Kidney (tissue), 22 donors: ENCODE measurements at places on chromosomes 1 and 21. TPM values are rescaled to one million over a fixed set of nuclear protein-coding genes. Genes with fewer than 3 reads are reported as not detected.

Gene PTPRF
- total RNA-seq = 197 TPM

Gene CD58
- 36.6 TPM for total RNA-seq

GRCh38 chr1:157119008-157119407 is 19.2 kb downstream of the ETV3 start:
- H3K4me3 ChIP-seq = no peak overlapping the region
- no peaks in the 10 kb centered on the region for H3K36me3 ChIP-seq
- no peaks in the 10 kb centered on the region for H3K4me1 ChIP-seq
- no peaks in the 10 kb centered on the region for H3K27me3 ChIP-seq
- H3K27ac ChIP-seq = no peak overlapping the region
- DNase-seq = no peak

- H3K27me3 ChIP-seq = no peaks in the 10 kb centered on the region
- H3K27ac ChIP-seq = no peak overlapping the region
- peaks cover 5% of the 10 kb centered on the region for H3K4me1 ChIP-seq
- peak overlapping the region; percentile 74 for H3K4me3 ChIP-seq
- DNase-seq = no peak
Observed at GRCh38 chr1:222618880-222619596, 1.1 kb downstream of the MIA3 start.

Gene ANGPTL3
- 0.41 TPM for total RNA-seq

GRCh38 chr1:204988196-204988595 is 54.8 kb upstream of the CNTN2 start:
- no peak for DNase-seq
- H3K36me3 ChIP-seq = peaks cover under 1% of the 10 kb centered on the region
- no peak overlapping the region for H3K4me3 ChIP-seq
- no peaks in the 10 kb centered on the region for H3K4me1 ChIP-seq

GRCh38 chr21:21996891-21997290 is 998.7 kb downstream of the NCAM2 start:
- no peak overlapping the region for H3K4me3 ChIP-seq
- H3K36me3 ChIP-seq = no peaks in the 10 kb centered on the region
- H3K4me1 ChIP-seq = no peaks in the 10 kb centered on the region
- H3K27ac ChIP-seq = no peak overlapping the region

- peaks cover 3% of the 10 kb centered on the region for H3K36me3 ChIP-seq
- no peak for DNase-seq
- no peak overlapping the region for H3K27ac ChIP-seq
- no peaks in the 10 kb centered on the region for H3K4me1 ChIP-seq
- no peak overlapping the region for H3K4me3 ChIP-seq
- no peaks in the 10 kb centered on the region for H3K27me3 ChIP-seq
Observed at GRCh38 chr1:16462773-16463330, 22.3 kb downstream of the NECAP2 start.

DNA sequence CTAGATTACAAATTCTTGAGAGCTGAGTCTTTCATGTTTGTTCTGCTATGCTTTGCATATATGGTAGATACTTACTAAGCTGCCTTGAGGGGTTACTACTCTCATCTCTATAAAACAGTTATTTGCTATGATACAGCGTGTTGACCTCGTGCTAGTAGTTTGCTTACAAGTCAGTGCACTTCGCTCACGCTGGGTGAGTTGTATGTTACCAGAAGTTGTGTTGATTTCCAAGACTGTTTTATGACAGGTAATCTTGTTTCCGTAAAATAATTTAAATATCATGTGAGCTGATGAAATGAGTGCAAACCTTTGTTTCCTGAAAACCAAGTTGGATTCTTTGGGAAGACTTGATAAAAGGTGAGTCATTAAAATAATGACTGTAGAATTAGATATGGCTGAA is 7.3 kb downstream of the MRPS6 start:
- peaks cover 29% of the 10 kb centered on the region for H3K4me1 ChIP-seq
- H3K27me3 ChIP-seq = no peaks in the 10 kb centered on the region
- H3K27ac ChIP-seq = no peak overlapping the region
- H3K4me3 ChIP-seq = no peak overlapping the region
- no peaks in the 10 kb centered on the region for H3K36me3 ChIP-seq

Gene HJV
- not detected for total RNA-seq

Gene CD2
- total RNA-seq = 12.1 TPM

Gene SPATA45
- total RNA-seq = 0.57 TPM

- no peaks in the 10 kb centered on the region for H3K36me3 ChIP-seq
- H3K4me3 ChIP-seq = no peak overlapping the region
- no peak for DNase-seq
- no peak overlapping the region for H3K27ac ChIP-seq
- H3K4me1 ChIP-seq = peaks cover 9% of the 10 kb centered on the region
- no peaks in the 10 kb centered on the region for H3K27me3 ChIP-seq
Observed at GRCh38 chr1:62722796-62723195, 34.6 kb upstream of the DOCK7 start.

DNA sequence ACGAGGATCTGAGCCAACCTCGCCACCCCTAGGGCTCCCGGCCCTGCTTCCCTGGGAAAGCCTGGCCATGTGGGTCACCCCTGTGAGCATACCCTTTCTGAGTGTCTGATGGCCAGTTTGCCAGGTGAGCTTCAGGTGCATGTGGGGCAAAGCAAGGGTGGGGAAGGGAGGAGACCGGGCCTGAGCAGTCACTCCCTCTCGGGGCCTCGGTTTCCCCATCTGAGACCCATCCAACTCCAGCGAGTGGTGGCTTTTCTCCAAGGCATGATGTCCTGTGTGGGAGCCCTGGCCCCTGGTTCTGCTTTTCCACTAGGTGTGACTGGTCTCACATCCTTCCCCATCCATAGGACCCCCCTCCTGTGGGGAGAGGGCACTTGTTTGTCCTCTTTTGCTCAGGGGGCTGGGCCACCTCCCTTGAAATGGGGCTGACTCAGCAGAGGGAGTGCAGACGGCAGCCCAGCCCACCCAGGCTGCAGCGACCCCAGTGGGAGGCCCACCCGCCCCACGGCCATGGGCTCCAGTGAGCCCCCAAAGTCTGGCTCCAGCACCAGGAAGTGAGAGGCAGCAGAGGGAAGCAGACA is 1.7 kb upstream of the WNT9A start:
- no peaks in the 10 kb centered on the region for H3K27me3 ChIP-seq
- no peak overlapping the region for H3K4me3 ChIP-seq
- DNase-seq = no peak
- peaks cover 6% of the 10 kb centered on the region for H3K4me1 ChIP-seq
- H3K27ac ChIP-seq = no peak overlapping the region

Gene RTCA
- 30.8 TPM for total RNA-seq

- H3K4me1 ChIP-seq = peaks cover 46% of the 10 kb centered on the region
- no peaks in the 10 kb centered on the region for H3K27me3 ChIP-seq
- peak overlapping the region; percentile 97 for H3K27ac ChIP-seq
Observed at GRCh38 chr1:43975249-43975961, 645 bp downstream of the ATP6V0B start.

GRCh38 chr1:45584351-45585109 is 689 bp downstream of the NASP start:
- H3K27ac ChIP-seq = peak overlapping the region; percentile 91
- DNase-seq = peak; percentile 96
- no peaks in the 10 kb centered on the region for H3K27me3 ChIP-seq
- peaks cover 6% of the 10 kb centered on the region for H3K4me1 ChIP-seq
- H3K4me3 ChIP-seq = peak overlapping the region; percentile 99

GRCh38 chr1:43285269-43285990 is at the start of gene C1orf210:
Gene C1orf210, minus strand, starts transcription at chr1:43285581. Its CDS starts 2,311 bp downstream, at chr1:43283270.
- H3K4me3 ChIP-seq = peak within 1 kb of the TSS; percentile 63
- H3K27me3 ChIP-seq = no peaks in the 10 kb centered on the region
- H3K4me1 ChIP-seq = peaks cover 9% of the 10 kb centered on the region
- H3K36me3 ChIP-seq = no peaks in the 10 kb centered on the region
- peak; percentile 90 for DNase-seq

Gene OR2T29
- total RNA-seq = not detected

Gene LDLRAD2
- 0.79 TPM for total RNA-seq

DNA sequence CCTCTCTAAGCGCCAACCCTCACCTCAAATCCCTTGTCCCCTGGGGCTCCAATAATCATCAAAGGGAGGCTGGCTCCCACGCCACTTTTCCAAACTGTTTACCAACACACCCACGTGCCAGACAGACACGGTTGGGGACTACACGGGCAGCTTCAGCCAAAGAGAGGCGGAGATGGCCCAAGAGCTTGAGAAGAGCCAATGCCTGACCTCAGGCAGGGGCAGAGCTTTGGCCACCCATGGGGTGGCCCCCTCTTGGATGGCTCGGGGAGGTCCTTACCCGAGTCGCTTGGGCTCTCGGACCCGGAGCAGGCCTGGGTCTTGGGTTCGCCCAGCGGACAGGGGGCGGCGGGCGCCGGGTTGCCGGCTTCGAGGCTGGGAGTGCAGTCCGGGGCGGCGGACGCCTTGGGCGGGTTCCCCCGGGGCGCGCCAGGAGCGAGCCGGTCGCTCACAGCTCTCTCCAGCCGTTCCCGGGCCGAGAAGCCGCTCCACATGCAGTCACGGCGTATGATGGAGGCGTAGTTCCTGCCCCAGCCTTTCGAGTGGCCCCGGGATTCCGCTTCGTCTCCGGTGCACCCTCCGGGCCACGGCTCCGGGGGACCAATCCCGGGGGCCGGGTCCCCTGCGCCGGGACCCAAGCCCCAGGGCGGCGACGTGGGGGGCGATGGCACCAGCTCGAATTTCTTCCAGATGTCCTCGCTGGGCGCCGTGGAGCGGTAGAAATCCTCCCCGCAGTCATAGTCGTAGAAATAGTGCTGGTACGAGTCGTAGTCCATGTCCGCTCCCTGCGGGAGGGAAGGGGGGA is 854 bp downstream of the MYCL start:
- H3K36me3 ChIP-seq = no peaks in the 10 kb centered on the region
- peaks cover 3% of the 10 kb centered on the region for H3K4me1 ChIP-seq
- peaks cover 4% of the 10 kb centered on the region for H3K27me3 ChIP-seq
- H3K4me3 ChIP-seq = peak overlapping the region; percentile 65
- H3K27ac ChIP-seq = no peak overlapping the region

GRCh38 chr1:74790453-74790852 is 57.5 kb downstream of the TYW3 start:
- no peaks in the 10 kb centered on the region for H3K27me3 ChIP-seq
- DNase-seq = no peak
- H3K4me3 ChIP-seq = no peak overlapping the region
- H3K27ac ChIP-seq = no peak overlapping the region

- no peak overlapping the region for H3K27ac ChIP-seq
- H3K36me3 ChIP-seq = no peaks in the 10 kb centered on the region
- no peaks in the 10 kb centered on the region for H3K4me1 ChIP-seq
- no peak overlapping the region for H3K4me3 ChIP-seq
Observed at GRCh38 chr1:67869233-67869632, 36.0 kb upstream of the GNG12 start.

Gene SRM
- 52.9 TPM for total RNA-seq

- H3K36me3 ChIP-seq = no peaks in the 10 kb centered on the region
- peaks cover 3% of the 10 kb centered on the region for H3K4me1 ChIP-seq
Observed at GRCh38 chr1:245983294-245983967, 523.6 kb downstream of the SMYD3 start.
